ENCODE measurements at places on chromosomes 4 and X.

DNA sequence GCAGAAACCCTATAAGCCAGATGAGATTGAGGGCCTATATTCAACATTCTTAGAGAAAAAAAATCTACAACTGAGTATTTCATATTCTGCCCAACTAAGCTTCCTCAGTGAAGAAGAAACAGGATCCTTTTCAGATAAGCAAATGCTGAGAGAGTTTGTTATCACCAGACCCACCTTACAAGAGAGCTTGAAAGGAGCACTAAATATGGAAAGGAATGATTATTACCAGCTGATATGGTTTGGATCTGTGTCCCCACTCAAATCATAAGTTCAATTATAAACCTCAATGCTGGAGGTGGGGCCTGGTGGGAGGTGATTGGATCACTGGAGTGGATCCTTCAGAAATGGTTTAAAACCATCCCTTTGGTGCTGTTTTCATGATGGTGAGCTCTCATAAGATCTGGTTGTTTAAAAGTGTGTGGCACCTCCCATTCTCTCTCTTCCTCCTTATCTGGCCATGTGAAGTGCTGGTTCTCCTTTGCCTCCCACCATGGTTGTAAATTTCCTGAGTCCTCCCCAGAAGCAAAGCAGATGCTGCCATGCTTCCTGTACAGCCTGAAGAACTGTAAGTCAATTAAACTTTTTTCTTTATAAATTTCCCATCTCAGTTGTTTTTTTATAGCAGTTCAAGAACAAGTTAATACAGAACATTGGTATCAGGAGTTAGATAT is 144.2 kb downstream of the MSN start:
- DNase-seq: no peak

- DNase-seq: no peak
Observed at GRCh38 chrX:118577041-118577440, 81.4 kb downstream of the DOCK11 start.

GRCh38 chrX:32395878-32396277 is 815.5 kb downstream of the DMD start:
- DNase-seq: no peak

DNA sequence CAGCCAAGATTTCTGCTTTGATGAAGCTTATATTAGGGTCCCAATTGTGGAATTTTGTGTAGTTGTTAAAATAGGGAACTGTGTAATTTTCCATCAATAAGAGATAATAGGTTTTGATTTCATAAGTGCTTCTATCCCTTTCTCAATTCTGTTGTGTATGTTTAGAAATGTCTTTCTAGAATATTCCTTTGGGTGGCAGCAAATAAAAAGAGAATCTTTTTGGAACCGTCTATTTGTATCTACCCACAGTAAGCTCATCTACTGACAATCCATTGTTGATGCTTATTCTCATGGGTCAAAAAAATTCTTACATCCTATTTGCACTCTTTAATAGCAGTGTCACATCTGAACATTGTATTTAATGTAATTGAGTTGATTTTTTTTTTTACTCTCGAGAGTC is 61.7 kb downstream of the TMA16 start:
- no peak for DNase-seq

DNA sequence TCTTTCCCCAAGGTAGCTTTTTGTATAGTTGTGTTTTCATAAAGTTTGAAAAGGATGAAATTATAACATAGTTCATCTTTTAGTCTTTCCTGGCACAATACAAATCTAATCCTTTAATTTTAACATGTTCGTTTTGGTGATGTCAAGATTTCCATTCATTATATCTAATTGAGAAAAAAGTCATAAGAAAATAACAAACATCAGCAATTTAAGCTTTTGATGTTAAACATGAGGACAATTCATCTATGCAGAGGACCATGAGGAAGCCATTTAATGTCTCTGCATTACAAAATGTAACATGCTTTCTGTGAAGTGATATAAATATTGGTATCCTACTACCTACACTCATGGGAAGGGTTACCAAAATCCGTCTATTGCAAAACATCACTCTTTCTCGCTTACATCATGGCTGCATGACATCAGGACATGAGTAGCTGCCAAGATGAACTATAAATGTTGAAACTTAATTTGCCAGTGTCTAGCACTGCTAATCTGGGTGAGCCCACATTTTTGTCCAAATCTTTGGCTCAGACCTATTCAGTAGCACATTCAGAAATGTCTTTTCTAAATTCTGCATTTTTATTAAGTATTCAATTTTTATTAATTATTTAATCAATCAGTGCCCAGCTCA is 9.5 kb downstream of the EPGN start:
- DNase-seq: no peak

DNA sequence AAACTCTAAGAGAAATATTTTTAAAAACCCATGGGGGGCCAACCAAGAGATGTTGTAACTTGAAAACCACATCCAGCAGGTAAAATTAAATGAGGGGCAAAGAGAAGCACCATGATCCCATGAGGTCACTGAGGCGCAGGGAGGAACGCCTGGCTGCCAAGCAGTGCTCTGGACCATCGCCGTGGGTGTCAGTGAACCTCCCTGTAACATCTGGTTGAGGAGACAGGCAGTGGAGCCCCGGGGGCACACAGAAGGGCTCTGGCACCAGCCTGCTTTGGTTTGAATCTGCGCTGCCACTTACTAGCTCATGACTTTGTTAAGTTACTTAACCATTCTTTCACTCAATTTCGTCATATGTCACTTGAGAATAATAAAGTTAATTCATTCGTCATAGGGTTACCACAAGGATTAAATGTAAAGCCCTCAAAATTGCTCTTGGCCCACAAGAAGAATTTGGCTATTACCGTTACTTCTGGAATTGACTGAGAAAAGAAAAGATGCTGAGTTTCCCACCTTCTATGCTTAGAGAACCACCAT is 41.6 kb upstream of the SLC25A4 start:
- DNase-seq: no peak

DNA sequence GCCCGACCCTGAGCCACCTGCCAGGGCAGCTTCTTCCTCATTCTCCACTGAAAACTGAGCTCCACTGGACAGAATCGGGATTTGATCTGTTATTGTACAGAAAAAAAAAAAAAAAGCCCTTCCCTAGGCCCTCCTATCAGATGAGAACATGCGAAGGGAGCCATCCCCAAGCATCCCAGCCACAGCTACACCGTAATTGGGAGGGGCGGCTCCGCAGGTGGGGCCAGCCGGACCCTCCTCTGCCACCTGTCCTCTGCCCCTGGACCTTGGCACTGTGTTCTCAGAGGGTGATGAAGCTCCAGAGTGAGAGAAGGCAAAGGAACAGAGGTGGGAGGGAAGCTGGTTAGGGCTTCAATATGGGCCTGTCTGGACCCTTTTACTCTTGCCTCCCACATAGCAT is 240.0 kb upstream of the PSAPL1 start:
- no peak for DNase-seq

DNA sequence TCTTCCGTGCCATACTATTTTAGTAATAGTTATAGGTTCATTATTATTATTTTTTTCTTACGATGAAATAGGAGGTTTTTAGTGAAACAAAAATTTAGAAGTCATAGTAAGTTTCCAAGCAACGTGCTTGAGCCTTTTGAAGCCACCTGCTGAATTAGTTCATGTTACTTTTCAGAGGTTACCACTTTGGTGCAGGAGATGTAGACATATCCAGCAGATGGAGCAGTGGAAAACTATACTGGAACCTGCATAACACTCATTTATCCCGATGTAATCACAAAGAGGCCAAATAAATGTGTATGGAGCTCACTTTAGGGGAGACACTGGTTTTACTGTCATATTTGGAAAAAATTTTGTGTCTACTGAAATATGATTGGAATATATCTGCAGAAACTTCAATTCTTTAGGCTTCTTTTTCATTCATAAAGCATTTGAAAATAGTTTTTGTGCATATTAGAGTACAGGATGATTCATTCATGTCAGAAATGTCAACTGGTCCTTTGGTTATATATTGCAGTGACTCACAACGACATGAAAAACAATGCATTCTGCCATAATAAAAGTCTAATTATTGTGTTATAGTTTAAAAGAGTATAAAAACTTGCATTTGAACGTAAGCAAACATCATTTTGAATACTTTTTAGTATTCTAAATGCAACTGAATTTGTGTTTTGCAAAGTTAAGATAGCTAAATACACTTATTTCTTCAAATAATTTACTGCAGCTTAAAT is 2182.9 kb upstream of the TENM3 start:
- no peak for DNase-seq

GRCh38 chr4:11910812-11911211 is 482.1 kb upstream of the HS3ST1 start:
- no peak for DNase-seq

- DNase-seq: no peak
Observed at GRCh38 chr4:90349636-90350035, 222.4 kb downstream of the CCSER1 start.

DNA sequence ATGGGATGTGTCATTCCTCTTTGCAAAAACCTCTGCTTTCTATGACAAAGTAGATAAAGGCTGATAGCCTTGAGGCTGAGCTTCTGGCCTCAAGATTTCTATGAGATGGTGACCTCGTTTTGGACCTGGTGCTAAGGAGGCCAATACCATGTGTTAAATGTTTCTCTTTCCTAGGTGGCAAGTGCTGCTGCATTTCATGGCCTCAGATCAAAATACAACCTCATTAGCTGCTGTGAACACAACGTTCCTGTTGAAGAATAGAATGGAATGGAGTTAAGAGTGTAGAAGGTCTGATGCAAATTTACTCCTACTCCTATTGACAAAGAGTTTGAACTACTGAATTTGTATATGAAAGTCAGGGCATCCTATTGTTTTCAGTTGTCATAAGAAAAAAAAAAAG is 112.0 kb downstream of the C4orf51 start:
- no peak for DNase-seq

- no peak for DNase-seq
Observed at GRCh38 chrX:3257471-3257870, 89.0 kb downstream of the MXRA5 start.

- no peak for DNase-seq
Observed at GRCh38 chr4:26062215-26062614, 148.2 kb downstream of the SMIM20 start.

GRCh38 chr4:70183168-70183939 is 12.2 kb upstream of the ODAM start:
- no peak for DNase-seq

DNA sequence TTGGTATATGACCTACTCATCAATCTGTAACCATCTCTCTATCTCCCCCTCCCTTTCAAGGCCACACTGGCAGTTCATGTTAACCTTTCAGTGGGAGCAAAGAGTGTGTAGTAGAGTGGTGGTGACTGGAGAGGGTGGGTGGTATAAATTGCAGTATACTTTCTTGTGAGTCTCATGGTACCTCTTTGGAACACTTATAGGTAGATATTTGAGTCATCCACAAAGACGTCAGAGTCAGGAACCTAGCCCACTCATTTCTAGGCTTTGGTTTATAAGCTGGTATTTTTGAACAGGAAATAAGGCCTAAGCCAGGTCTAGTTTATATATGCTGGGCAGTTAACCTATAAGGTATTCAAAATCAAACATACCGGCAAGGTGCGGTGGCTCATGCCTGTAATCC is 36.3 kb downstream of the RLIM start:
- no peak for DNase-seq

DNA sequence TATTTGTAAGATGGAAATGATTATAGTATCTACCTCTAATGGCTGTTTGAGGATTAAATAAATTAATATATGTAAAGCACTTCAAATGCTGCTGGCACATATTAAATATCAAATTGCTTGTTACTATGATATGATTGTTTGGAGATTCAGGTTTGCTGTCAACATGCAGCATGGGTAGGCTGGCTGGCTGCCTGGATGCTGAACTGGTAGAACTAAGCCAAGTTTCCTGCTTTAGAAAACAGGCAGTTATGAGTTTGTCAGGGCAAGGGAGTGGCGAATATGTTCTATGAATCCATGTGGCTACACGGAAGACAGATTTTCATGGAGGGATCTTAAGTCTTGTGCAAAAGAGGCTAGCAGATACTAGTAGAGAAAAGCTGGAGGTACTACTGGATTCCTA is 239.6 kb downstream of the GBA3 start:
- no peak for DNase-seq

GRCh38 chr4:189305500-189305899 is 635.2 kb upstream of the FRG1 start:
- DNase-seq: no peak

DNA sequence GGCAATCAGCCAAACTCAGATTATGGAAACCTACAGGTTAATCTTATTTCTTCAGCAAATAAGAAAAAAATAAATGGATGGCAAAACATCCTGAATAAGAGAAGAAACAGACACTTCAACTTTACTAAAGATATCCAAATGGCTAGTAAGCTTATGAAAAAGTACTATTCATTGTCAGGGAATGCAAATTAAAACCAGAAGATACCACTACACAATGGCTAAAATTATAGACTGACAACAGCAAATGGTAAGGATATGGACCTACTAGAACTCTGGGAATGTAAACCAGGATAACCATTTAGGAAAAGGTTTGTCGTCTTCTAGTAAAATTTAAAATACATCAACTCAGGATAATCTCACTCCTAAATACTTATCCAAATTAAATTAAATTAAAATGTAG is 24.3 kb downstream of the GRSF1 start:
- DNase-seq: no peak

- no peak for DNase-seq
Observed at GRCh38 chr4:11768251-11768972, 339.7 kb upstream of the HS3ST1 start.

GRCh38 chr4:40038977-40039376 is 17.7 kb upstream of the N4BP2 start:
- no peak for DNase-seq

DNA sequence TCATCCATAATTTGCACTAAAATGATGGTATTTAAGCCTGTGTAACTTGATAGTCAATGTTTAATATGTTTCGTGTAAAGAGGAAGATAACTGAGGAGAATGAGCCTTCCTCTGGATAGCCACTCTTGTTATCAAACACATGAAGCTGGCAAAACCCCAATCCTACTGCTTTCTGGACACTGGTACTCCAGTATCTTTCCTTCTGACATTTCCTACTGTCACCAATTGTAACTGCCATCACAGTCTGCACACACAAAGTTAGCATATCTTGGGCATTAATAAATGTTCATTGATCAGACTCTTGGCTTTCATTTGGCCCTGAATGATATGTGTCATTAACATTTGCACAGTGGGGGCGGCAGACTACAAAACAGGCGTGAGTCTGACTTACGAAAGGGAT is 419.1 kb downstream of the TMA16 start:
- no peak for DNase-seq

GRCh38 chrX:12002876-12003275 is 135.4 kb upstream of the FRMPD4 start:
- DNase-seq: no peak

DNA sequence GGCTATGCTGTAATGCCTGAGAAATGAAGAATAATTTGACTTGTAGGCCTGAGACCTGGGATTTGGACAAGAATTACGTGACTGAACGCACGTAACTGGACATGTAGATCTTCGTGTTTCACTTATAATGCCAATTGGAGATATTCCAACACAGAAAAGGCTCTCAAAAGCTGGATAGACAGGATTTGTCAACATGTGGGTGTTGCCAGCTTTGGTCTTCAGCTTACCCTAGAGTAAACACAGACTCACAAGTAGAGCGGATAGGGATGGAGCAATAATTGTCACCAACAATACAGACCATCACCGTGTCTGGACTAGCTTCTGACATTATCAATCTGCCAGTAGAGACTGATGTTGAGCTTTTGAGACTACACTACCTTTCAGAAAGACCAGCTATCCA is 1511.0 kb upstream of the ADGRL3 start:
- no peak for DNase-seq

- DNase-seq: no peak
Observed at GRCh38 chrX:38220415-38221390, at the start of gene SRPX. TSS of gene SRPX (minus strand) at chrX:38220871. CDS start at chrX:38220792, 79 bp downstream.

Data from activated T-helper 1 cell treated with Interleukin-2 at 50 U/mL for 16 hours (primary cell).